ENCODE measurements at places on chromosomes 3 and 15. TPM values are rescaled to one million over a fixed set of nuclear protein-coding genes. Genes with fewer than 3 reads are reported as not detected.

DNA sequence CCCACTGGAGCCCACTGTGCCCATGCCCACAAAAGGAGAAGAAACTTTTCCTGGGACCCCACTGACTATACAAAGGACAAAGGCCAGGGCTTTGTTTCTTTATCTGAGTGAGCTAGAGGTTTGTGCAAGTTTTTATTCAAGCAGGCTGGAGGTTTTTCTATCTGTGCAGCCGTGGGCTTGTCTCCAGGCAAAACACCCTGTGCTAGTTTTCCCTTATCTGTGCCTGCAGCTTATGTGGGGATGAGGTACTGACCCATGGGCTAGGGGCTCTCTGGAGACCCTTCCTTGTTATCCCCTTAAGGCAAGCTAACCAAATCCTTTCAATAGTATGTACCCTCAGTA is 545.5 kb downstream of the ZPLD1 start:
- no peak for DNase-seq

DNA sequence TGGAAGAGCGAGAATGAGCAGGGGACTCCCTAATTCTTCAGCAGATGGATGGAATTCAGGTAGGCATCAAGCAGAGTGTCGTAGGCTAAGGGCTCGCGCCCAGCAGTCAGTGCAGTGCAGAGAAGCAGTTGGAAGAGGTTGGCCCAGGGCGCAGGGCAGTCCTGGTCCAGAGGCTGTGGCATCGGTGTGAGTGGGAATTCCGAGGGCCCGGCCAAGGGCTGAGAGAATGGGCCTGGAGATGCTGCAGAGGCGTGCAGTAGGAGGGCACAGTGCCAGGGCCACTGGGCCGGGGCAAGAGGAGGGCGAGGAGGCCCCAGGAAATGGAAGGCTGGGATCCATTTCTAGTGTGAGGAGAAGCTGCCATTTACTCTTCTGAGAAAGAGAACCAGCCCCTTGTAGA is 74.4 kb downstream of the AAGAB start:
- no peak for DNase-seq

DNA sequence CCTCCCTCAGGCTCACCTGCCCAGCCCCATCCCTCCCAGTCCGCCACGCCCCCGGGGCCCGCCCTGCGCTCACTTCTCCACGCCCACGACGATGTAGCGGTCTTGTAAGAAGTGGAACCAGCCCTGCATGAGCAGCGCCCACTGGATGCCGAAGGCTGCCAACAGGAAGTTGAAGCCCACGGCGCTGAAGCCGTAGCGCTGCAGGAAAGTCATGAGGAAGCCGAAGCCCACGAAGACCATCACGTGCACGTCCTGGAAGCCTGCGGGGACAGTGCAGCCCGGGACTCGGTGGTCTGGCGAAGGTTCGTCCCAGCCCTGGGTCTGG is 9.7 kb downstream of the RHCG start:
- DNase-seq: no peak

- DNase-seq: peak; percentile 48
Measured at GRCh38 chr3:77038468-77038929, 1.4 kb upstream of the ROBO2 start.

DNA sequence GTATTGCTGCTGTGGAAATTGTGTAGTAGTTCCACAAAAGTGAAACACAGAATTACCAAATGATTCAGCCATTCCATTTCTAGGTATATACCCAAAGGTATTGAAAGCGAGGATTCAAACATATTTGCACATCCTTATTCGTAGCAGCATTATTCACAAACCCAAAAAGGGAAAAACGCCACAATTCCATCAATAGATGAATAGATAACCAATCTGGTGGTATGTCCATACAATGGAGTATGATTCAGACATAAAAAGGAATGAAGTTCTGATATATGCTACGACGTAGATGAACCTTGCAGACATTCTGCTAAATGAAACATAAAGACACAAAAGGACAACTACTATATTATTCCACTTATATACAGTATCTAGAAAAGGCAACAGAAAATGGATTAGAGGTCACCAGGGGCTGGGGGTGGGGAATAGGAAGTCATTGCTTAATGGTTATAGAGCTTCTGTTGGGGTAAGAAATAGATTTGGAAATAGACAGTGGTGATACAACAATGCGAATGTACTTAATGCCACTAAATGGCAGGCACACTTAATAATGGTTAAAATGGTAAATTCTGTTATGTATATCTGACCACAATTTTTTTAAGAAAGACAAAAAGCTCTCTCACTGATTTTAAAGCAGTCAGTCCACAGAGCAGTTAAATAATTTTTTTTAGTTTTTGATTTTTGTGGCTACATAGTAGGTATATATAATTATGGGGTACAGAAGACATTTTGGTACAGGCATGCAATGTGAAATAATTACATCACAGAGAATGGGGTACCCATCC is 51.8 kb upstream of the PSMD6 start:
- no peak for DNase-seq

GRCh38 chr3:134809427-134810051 is 14.5 kb downstream of the EPHB1 start:
- no peak for DNase-seq

GRCh38 chr3:59595830-59596229 is 546.0 kb upstream of the CFAP20DC start:
- DNase-seq: no peak

DNA sequence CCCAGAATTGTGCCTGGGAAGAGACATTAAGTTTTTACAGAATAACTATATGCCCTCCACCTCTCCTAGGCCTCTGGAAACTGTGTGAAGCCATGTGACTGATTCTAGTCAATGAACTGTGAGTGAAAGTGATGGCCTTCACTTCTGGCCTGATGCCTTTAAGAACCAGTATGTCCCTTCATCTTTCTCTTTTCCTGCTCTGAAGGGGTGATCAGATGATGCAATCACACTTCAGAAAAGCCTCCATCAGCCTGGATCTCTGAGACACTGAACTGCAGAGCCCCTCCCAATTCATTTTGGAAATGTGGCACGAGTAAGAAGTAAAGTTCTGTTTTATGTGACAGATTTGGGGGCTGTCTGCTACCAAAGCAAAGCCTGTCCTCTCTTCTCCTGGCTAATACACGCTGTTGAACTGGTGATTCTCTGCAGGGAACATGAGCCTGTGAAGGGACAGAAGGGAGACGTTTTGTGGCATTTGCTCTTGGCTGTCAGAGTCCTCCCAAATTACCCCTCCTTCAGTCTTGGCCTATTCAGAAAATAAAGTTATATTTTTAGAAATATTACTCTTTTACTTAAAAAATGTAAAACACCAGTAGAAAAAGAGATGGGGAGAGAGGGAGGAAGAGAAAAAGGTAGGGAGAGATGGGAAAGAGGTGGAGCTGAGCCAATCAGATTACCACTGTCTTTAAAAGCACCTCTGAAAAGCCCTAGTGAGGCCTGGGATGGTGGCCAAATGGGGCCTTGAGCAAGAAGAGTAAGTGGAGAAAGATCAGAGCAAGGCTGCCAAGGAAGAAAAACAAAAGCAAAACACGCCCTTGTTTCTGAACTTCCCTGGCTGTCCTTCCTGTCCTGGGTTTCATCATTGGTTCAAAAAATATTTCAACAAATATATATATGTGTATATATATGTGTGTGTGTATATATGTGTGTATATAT is 40.9 kb upstream of the RYK start:
- no peak for DNase-seq

- DNase-seq: no peak
Measured at GRCh38 chr3:9468460-9468859, 71.0 kb downstream of the SETD5 start.

DNA sequence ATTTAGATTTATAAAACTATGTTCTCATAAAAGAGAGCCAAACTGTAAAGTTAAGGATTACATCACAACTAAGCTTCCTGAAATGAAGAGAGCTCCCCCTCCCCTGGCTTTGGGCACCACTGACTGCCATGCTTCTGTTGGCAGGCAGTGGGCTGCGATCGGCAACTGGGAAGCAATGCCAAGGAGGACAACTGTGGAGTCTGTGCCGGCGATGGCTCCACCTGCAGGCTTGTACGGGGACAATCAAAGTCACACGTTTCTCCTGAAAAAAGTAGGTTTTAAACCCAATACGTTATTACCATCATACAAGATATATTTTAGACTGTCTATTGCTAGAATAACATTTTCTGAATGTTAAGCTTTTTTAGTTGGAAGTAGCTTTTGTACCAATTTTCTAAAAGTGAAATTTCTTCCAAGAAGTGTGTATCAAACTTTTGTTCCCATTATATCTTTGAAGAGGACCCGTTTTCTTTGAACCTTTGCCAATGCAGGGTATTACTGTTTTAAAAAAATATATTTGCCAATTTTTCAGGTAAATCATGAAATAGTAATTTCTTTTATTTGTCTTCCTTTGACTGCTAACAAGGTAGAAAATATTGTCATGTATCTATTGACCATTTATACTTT is 184.1 kb downstream of the ADAMTSL3 start:
- peak; percentile 12 for DNase-seq

DNA sequence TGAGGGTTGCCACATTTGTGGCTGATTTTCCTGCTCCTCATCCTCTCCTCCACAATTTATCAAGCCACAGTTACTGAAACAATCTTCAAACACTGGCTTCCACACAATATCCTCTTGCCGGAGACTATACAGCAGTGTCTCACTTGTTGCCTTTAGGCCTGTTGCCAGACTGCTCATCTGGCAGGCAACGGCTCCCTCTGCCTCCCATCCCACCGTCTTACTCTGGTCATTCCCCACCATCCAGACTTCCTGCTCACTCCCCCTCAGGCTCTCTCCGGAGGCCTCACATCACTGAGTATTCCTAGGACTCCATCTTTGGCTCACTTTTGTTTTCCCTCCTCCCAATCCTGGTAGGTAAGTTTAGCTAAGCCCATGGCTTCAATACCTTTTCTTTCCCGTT is 301.9 kb downstream of the IL20RB start:
- no peak for DNase-seq

DNA sequence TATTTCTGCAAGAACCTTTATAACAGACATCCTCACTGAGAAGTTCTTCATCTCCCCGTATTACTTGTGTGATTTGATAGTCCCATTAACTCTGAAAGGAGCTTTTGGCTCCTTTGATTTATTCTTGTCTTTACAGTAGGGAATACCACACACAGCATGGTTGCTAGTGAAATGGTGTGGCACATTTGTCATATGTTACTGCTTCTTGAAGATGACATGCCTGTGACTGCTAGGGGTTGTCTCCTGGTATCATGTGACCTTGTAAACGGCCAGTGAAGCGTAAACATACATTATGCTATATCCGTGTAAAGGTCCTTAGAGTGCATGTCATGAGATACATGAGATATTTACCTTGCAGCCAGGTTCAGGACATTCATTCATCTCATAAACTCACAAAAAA is 197.9 kb downstream of the RYR3 start:
- no peak for DNase-seq

- DNase-seq: no peak
Measured at GRCh38 chr15:62601777-62602545, 436.9 kb upstream of the C2CD4B start.

DNA sequence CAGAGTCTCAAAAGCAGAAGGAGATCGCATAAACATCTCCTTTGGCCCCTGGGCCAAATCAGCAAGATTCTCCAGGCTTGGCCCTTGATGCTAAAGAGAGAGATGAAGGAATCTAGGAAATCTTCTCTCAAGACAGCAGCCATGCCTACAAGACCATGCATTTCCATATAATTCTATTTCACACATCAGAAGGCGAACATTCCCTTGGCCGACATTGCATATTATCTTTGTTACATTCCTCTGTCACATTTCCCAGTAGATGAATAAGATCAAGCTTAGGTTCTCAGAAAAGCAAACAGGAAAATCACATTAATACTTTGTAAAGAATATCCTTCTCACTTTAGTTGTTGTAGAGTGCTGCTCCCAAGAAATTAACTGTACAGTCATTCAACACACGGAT is 21.3 kb downstream of the GASK1A start:
- DNase-seq: no peak

GRCh38 chr3:162555761-162556160 is 1059.2 kb downstream of the OTOL1 start:
- no peak for DNase-seq

DNA sequence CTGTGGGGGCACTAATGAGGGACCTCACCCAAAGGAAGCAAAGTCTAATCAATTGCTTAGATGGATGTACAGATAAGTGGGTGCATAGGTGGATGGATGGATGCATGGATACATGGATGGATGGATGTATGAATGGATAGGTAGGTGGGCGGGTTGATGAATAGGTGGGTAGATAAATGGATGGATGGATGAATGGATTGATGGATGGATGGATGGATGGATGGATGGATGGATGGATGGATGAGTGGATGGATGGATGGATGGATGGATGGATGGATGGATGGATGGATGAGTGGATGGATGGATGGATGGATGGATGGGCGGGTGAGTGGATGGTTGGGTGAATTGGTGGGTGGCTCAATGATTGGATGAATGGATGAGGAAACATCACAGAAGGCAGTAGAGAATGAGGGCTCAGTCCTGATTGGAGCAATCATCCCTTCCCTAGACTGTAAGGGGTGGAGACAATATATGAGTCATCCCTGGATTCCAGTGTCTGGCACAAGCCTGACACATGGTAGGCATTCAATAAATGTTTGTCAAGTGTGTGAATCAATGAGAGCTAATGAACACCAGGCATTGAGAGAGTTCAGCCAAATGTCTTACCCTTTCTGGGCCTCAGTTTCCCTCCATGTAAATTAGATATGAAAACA is 40.4 kb upstream of the PXYLP1 start:
- DNase-seq: no peak

DNA sequence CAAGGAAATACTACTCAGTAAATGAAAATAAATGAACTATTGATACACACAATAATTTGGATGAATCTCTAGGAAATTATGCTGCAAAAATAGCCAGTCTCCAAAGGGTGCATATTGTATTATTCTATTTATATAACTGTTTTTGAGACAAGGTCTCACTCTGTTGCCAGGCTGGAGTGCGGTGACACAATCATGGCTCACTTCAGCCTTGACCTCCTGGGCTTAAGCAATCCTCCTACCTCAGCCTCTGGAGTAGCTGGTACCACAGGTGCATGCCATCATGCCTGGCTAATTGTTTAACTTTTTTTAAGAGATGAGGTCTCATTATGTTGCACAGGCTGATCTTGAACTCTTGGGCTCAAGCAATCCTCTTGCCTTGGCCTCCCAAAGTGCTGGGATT is 12.5 kb downstream of the KLHDC8B start:
- no peak for DNase-seq

GRCh38 chr3:104939196-104939595 is 427.5 kb upstream of the ALCAM start:
- DNase-seq: no peak

- no peak for DNase-seq
Measured at GRCh38 chr15:57296473-57297162, 79.7 kb upstream of the CGNL1 start.

- DNase-seq: no peak
Measured at GRCh38 chr3:58584690-58585004, 7.5 kb upstream of the FAM107A start.

- no peak for DNase-seq
Measured at GRCh38 chr3:27239951-27240350, 129.2 kb downstream of the NEK10 start.

SLC12A8 gene
- total RNA-seq: 9.2 TPM

ZIC1 gene
- total RNA-seq: 0.77 TPM

IL17RB gene
- total RNA-seq: 10.9 TPM

OXTR gene
- 3.1 TPM for total RNA-seq

UNC13C gene
- total RNA-seq: 7.7 TPM

SYNM gene
- 1.1 TPM for total RNA-seq

SATB1 gene
- 65.6 TPM for total RNA-seq

SLC24A1 gene
- 9.6 TPM for total RNA-seq

SLC7A14 gene
- 0.93 TPM for total RNA-seq

ACKR2 gene
- 0.60 TPM for total RNA-seq

Data from progenitor cell of endocrine pancreas (in vitro differentiated cells).